Muscle of leg (tissue), 16 donors: ENCODE measurements at places on chromosomes 4 and X. TPM values are rescaled to one million over a fixed set of nuclear protein-coding genes. Genes with fewer than 3 reads are reported as not detected.

FAM53A gene
- polyA plus RNA-seq, result 1.2 TPM

TEX13D gene
- not detected for polyA plus RNA-seq

HSFX2 gene
- polyA plus RNA-seq, result 0.82 TPM

PIN4 gene
- polyA plus RNA-seq, result 37.9 TPM

ITM2A gene
- 649 TPM for polyA plus RNA-seq

FRG2 gene
- polyA plus RNA-seq, result not detected

VBP1 gene
- polyA plus RNA-seq, result 64.0 TPM

MAGIX gene
- polyA plus RNA-seq, result 1.6 TPM

TECRL gene
- polyA plus RNA-seq, result 22.0 TPM

F11 gene
- polyA plus RNA-seq, result not detected

DNA sequence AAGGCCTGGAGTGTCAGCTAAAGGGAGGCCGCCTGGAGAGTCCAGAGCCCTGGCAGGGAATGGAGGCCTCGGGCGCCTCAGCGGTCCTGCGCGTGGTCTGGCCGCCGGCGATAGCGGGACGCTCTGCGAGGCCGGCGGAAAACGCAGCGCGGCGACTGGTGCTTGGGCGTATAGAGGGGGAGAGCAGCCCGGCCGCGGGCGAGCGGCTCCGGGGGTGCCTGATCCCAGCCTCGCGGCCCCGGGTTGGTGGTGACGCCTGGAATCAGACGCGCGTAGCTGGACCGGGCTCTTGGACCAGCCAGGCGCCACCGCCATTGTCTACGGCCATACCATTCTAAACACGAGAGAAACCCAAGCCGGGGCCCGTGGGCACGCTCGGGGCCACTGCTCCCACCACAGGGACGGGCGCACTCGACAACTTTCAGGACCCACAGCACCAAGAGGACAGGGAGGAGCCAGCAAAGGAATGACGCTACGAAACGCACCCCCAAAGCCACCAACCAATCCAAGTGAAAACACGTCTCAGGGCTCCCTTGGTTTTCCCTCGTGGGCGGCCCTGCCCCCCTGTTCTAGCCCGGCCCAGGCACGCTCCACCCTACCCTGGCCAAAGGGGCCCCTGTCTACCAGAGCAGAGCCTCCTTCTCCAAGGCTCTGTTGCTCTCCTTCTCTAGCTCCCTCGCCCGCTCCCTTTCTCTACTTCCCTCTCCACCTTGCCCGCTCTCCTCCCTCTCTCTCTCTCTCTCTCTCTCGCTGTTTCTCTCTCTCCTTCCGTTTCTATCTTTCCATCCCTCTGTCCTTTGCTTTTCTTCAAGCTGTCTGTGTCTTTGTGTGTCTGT lies 7.8 kb downstream of the FRG2 start:
- no peak for DNase-seq

DNA sequence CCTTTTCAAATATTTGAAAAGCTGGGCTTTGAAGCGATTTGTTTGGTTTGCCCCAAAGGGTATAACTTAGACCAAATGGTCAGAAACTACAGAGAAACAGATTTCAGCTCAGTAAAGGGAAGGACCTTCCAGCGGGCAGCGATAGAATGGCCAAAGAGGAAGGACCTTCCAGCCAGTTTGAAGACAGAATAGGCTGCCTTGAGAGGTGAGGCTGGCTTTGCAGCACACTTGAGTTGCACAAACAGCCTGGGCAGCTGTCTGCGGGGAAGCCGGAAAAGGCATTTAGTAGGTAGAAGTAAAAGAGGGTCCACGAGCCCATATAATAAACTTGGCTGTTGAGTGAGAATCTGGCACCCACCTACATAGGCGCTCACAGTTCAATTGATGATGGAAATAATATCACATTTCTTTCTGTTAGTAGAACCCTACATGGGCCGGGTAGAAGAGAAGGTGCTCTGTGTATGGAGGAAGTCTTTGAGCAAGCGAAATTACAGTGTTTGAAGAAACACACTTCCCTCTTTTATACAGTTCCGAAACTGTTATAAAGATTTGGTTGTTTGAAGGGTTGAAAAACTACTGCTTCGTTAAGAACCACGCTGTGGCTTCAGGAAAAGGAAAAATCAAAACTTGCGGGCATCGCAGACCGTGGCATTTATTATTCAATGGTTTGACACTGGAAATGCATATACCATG lies 75.0 kb upstream of the SORBS2 start:
- no peak for DNase-seq

DNA sequence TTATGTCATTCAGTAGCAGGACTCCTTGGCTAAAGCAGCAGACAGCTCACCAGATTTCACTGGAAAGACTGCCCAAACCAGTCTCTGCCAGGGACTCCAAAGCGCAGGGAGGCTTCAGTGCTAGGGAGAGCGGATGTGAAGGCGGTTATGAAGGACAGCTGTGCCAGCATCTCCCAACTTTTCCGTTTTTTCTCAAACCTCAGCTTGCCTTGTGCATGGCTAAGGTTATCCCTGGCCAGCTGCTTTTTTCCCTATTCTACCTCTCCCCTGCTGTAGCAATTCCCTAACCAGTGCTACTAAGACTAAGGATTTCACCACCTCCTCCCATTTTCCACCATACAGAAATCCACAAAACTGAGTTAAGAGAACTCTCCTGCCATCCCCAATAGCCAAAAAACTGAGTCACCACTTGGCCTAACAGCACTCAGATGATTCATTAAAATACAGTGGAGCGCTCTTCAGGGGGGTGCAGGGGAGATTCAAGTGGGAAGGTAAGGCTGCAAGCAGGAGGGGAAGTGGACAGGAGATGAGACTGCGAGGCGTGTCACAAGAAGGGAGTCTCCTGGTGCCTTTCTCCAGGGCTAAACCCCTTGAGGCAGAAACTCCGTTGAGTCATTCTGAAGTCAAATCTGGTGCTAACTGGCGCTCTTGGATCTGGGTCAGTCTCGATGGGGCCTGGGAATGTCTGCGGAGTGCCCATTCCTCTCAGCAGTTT lies 90.7 kb downstream of the PALLD start:
- peak; percentile 92 for DNase-seq

DNA sequence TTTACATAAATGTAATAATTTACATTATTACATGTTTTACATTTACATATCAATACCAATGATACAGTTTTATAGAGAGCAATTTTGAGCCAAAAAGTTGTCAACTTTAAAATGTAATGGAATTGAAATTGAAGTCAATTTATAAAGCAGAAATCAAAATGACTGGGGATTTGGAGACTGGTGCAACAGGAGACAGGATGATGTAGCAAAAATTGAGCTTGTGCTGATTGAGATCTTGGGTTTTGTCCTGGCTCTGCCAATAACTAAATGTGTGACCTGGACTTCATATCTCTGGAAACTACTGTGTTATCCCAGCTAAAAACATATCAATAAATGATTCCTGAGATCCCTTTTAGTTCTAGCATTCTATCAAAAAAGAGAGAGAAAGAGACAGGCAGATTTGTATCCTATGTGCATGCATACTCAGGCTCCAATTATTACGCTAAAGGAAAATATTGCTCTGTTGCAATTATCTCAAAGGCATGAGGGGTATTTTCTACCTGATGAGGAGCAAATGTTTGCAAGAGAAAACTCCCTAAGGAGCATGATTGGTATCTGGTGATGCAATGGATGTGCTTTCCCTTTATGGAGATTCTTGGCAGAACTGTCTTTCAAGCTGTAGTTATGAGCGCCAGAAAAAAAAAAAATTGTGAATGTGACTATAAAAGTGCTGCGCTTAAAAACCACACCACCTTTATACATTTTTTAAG lies 14.7 kb downstream of the EXOC1L start:
- DNase-seq, result no peak

DNA sequence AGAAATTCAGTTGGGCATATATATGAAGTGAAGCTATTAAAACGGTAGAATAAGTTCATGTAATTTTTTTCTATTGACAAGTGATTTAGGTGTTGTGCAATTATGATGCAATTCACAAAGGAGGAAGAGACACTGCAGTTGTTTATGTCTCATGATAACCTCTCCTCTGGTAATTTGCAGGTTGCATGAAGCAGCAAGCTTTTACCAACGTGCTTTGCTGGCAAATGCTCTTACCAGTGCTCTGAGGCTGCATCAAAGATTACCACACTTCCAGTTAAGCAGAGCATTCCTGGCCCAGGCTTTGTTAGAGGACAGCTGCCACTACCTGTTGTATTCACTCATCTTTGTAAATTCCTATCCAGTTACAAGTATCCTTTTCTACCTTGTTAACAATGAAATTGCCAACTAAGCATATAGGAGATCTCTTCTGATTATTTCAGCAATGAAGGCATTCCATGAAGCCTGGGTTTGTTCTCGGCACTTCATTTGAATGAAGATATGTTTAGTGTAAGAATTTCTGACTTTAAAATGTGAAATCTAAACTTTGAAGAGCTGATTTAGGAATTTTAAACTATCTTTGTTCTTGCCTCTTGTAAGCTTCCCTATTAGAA lies 3.9 kb downstream of the TMEM33 start:
- DNase-seq, result no peak

GRCh38 chr4:38659346-38659745 lies 4.7 kb upstream of the KLF3 start:
- DNase-seq, result no peak

- no peak for DNase-seq
Observed at GRCh38 chrX:22542641-22543040, 269.9 kb downstream of the CBLL2 start.

GRCh38 chrX:31132821-31133241 lies 61.0 kb upstream of the FTHL17 start:
- DNase-seq, result no peak

- peak; percentile 57 for DNase-seq
Observed at GRCh38 chr4:24144381-24144780, 254.5 kb upstream of the PPARGC1A start.

GRCh38 chrX:44903107-44903506 lies 30.1 kb downstream of the KDM6A start:
- DNase-seq, result no peak

DNA sequence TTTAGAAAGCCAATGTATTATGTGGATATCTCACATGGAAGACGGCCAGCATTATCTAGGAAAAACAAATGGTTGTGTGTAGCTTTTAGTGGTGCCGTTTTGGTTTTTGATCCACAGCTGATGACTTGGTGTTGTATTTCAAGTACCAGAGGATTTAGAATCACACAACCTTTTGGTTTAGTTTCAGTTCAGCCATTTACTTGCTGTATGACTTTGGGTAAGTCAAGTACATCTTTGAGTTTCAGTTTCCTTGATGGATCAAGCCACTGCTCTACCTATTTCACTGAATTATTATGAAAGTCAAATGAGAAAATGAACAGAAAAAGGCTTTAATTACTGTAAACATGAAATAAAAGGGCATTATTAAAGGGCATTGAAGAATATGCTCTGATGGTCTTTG lies 205.6 kb downstream of the ZIC3 start:
- DNase-seq, result no peak

- no peak for DNase-seq
Observed at GRCh38 chr4:8831221-8832112, 40.2 kb downstream of the HMX1 start.

- no peak for DNase-seq
Observed at GRCh38 chrX:119688911-119689321, 4.1 kb downstream of the SEPTIN6 start.

GRCh38 chrX:102712216-102712966 lies at the start of gene GPRASP2:
Gene GPRASP2 (plus strand): TSS chrX:102712448. CDS start chrX:102714870, 2,422 bp downstream.
- peak; percentile 83 for DNase-seq

DNA sequence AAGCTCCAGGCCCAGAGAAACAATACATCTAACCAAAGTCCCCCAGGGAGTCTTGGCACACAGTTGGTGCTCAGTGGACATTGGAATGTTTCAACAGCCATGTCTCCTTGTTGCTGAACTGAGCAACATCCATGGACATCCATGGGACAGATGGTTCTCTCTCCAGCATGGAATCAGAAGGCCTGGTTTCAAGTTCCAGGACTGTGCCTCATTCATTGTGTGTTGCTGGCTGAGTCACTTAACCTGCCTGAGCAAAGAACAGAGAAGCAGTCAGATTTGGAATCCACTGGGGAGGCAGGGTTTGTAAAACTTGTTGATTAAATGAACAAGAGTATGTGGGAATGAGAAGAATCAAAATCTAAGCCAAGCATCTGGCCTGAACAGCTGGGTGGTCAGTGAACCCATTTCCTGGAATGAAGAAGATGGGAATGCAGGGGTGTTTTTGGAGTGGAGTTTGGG lies 147.9 kb downstream of the CHIC2 start:
- DNase-seq, result peak; percentile 43

DNA sequence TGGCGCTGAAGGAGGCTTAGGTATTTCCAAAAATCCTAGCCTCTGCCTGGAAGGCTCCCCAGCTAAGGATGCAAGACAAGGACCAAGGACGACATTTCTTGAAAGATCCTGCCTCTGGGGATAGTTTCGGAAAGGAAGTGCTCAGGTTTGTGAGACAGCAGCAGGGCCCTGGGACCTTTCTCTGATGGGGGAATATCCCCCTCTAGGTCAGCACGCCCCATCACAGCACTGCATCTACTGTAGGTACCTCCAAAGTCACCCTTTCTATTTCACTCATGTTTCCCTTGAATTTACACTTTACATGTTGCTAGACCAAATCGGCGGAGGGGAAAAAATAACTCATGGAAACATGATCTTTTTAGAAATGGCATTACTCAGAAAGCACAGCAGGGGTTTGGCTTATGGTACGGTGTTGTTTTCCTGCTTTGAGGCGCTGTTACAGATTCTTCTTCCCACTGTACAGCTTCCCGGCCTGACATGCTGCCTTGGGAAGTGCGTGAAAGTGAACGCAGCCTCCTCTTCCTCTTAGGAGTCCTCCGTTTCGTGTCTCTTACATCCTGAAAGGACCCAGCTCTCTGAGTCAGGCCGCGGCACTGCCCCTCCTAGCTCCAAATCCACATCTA lies 77.2 kb upstream of the DHRSX start:
- peak; percentile 80 for DNase-seq

- DNase-seq, result no peak
Observed at GRCh38 chrX:46805270-46805669, 31.6 kb upstream of the RP2 start.

- no peak for DNase-seq
Observed at GRCh38 chrX:134588806-134589205, 69.5 kb downstream of the PLAC1 start.

GRCh38 chrX:119698845-119699244 lies 5.9 kb upstream of the SEPTIN6 start:
- peak; percentile 50 for DNase-seq

GRCh38 chrX:131752493-131753198 lies 208.8 kb downstream of the OR13H1 start:
- DNase-seq, result peak; percentile 97

- peak; percentile 41 for DNase-seq
Observed at GRCh38 chr4:12966726-12967125, 517.4 kb downstream of the RAB28 start.
